ENCODE measurements at places on chromosomes 7 and 10.

- no peak for DNase-seq
Measured at GRCh38 chr10:11746883-11747539, 4.8 kb downstream of the ECHDC3 start.

GRCh38 chr7:75737856-75738603, 711 bp downstream of the HIP1 start:
- DNase-seq, result no peak

DNA sequence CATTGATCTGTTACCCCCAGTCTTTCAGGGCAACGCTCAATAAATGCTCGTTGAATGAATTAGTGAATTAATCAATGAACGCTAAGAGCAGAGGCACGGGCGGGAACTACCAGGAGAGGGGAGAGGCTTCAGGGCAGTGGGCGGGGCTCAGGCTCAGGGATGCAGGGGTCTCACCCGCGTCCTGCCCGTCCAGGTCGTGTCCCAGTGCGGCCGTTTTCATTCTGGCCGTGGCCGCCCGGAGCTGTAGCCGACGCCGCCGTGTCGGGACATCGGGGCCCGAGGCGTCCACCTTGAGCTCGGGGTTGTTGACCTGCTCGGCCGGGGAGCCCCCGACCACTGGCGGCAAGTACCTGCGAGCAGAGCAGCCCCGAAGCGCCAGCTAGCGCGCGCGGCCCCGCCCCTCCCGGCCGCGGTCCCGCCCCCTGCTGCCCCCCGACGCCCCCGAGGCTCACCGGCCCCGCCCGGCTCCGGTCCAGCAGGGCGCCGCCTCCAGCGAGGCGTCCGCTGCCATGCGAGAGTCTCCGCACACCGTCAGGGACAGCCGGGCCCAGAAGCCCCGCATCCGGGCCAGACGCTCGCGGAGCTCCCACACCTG, 2.8 kb upstream of the GAL3ST4 start:
- no peak for DNase-seq

- no peak for DNase-seq
Measured at GRCh38 chr10:61592581-61592980, 70.1 kb upstream of the CABCOCO1 start.

DNA sequence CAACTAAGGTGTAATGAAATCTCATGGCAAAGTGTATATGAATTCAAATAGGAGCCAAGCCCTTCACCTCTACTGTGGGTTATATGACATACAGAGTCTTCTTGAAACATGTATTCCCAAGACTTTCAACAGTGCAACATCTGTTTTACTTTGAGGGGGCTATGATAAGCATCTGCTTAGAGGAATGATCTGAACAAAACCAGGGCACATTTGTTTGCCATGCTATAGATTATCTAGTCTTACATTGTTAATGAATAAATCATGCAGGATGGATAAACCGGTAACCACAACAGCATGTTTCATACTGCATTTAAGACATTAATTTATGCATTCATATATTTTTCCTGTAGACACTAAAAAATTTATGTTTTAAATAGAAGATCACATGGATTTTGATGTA, 1021.9 kb downstream of the LRMDA start:
- no peak for DNase-seq

GRCh38 chr7:77416621-77417371, 647 bp upstream of the GSAP start:
- no peak for DNase-seq

DNA sequence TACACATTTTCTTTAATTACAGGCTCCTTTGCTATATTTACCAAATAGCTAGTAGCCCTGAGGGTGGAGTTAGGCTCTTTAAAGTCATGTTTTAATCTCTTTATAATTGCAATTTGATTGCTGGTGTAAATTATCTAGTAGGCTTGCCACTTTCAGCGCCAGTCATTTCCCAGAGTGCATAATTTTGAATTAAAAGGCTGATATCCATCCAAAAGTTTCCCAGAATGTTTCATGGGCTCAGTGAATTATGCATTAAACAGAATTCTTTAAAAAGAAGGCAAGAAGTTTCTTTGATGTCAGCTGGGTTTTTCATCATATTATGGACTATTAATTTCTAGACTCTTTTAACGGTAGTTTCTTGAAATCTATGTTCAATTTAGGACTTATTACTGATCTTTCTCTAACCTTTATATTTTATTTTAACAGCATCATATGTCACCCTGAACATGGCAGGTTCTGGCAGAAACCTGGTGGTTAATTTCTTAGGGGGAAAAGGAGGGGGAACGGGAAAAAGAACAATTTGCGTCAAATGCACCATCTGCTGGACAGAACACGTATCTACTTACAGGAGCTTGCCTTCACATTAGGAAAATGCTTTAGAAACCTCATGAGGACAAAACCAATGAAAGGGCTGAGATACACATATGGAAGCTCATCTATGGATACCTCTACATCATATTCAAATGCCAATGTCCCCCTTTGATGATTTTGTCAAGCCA, 171.1 kb downstream of the GRM3 start:
- peak; percentile 4 for DNase-seq

GRCh38 chr10:79002336-79002735, 66.4 kb upstream of the ZMIZ1 start:
- DNase-seq, result no peak

- DNase-seq, result peak; percentile 4
Measured at GRCh38 chr7:124459101-124460055, 306.2 kb downstream of the GPR37 start.

DNA sequence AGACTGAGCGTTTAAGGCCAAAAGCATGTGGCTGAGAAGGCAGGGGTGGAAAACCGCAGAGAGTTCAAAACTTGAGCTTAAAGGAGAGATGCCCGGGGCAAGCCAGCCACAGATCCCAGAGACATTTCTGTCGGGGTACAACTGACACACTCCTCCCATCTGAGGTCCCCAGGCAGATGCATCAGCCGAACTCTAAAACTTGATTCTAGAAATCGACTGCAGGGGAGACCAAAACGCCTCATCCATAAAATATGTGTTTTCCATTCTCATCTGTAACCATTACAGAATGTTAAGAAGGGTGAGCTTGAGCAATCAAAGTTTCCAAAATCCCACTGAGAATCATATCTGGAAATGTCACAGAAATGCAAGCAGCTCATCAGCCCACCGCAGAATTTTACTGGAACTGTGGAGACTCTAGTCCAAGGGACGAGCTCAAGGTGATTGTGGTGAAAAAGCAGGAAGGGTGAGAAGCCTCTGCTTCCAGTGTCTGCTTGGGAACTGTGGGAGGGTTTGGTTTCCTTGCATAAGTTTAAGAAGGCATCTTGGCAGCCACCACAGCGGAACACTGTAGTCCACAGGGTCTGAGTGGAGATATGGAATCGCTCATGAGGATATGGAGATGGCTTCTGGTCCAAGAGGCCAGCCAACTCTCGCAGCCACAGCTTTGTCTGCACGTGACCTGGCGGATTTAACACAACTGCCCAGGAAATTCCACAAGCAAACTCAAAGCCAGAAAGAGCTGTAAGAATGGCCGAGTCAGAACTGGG, 249.2 kb downstream of the SFMBT2 start:
- DNase-seq, result peak; percentile 36

DNA sequence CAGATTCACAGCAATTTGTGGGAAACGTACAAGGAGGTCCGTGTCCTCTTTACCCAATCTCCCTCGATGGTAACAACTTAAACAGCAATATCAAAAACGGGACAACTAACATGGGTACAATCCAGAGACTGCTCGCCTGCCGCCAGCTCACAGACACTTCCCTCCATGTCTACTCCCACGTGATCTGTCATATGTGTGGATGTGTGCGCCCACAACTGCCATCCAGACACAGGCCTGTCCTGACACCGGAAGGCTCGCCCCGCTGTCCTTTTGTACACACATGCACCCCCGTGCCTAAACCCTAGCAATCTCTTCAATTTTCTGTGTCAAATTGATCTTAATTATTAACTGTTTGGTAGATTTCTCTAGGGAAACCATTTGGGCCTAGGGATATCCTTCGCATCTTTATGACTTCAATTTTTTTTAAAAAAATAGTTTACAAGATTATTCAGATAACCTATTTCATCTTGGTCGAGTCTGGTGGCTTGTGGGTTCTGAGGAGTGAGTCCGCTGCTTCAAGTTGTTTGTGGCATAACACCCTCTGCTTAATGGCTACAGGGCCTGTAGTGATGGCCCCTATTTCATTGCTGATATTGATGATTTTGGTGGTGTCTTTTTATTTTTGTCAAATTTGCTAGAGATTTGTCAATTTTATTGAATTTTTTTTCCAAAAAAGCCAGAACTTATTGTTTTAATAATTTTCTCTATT, 260.6 kb downstream of the MAD1L1 start:
- DNase-seq, result no peak

GRCh38 chr7:156676263-156676662, 35.7 kb downstream of the RNF32 start:
- DNase-seq, result no peak

- no peak for DNase-seq
Measured at GRCh38 chr7:139741239-139741638, 36.6 kb downstream of the HIPK2 start.

- DNase-seq, result no peak
Measured at GRCh38 chr10:72083790-72084459, 4.4 kb downstream of the SPOCK2 start.

- DNase-seq, result no peak
Measured at GRCh38 chr7:147053746-147054145, 937.1 kb downstream of the CNTNAP2 start.

GRCh38 chr10:35214607-35215020, 88.0 kb downstream of the CREM start:
- no peak for DNase-seq

DNA sequence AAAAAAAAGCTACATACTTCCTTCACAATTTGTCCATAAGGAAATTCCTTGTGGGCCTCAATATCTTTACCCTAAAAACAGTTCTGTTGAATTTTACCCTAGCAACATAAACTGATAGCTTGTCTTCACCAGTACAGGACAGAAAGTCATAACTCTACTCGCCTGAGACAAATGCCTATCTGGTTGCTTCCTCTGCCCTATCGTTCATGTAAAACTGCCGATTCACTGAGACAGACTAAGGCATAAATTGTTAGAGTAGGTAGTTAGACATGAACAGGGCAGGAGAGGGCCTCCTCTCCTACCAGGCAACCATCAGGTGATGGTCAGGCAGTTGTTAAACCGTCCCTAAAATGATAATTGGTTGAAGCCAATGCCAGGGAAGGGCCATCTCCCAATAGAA, 25.0 kb downstream of the IFIT3 start:
- DNase-seq, result no peak

DNA sequence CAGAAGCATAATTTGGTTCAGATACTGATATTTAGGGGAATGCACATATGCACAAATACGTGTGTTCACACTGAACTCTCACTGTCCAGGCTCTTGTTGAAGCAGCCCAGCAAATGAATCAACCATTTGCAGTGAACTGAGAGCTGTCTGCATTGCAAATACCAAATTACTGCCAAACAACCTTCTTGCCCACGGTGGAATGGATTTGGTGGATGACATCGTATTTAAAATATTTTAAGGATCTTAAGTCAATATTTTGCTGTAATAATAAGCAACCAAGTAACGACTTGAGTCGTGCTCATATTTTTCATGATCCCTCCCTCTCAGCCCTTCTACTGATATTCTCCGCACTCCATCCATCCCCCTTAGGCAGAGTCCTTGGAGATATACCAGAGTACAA, 107.9 kb upstream of the FEZF1 start:
- no peak for DNase-seq

DNA sequence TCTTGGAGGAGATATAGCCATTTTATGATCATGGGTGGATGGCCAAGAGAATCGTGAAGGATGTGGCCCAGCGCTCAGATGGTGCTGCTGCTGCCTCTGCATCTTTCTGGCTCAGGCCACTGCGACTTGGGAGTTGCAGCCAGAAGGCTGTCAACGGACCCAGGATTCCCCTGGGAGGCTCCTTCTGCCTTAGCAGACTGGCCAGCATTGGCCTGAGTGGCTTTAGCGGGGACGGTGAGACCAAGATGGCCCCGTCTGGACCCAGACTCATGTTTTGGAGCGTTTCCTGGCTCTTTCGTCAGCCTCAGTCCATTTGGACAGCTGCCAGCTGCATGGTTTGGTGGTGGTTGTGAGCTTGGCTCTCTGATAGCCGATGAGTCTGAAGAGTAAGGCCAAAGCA, 97.2 kb downstream of the GALNT17 start:
- DNase-seq, result no peak

GRCh38 chr7:36795451-36796021, 71.2 kb upstream of the AOAH start:
- no peak for DNase-seq

DNA sequence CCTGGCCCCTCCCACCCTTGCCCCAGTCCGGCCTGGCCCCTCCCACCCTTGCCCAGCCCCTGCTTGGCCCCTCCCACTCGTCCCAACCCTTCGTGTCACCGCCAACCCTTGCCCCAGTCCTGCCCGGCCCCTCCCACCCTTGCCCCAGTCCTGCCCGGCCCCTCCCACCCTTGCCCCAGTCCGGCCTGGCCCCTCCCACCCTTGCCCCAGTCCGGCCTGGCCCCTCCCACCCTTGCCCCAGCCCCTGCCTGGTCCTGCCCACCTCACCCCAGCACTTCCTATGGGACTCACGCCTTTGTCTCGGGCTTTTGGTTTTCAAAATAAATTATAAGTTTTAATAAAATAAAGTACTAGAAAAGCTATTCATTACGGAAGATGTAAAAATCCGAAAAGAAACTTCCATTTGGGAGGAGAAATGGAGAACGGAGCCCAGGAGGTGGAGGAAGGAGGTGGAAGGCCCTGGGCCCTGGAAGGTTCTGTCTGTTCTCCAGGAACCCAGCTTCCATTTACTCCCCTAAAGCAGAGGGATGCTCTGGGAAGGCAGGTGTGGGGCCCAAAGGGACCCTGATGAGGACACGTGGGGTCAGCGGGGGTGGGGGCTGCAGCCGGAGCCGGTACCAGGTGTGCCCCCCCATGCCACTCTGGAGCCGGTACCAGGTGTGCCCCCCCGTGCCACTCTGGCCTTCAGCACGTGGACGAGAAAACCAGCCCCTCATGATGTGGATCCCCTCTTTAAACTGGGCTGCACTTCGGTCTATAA, 52.2 kb downstream of the PWWP2B start:
- DNase-seq, result no peak

GRCh38 chr10:22475651-22476600, 130.6 kb downstream of the SPAG6 start:
- DNase-seq, result peak; percentile 36

GRCh38 chr10:28833313-28833712, 156.0 kb downstream of the BAMBI start:
- DNase-seq, result no peak

DNA sequence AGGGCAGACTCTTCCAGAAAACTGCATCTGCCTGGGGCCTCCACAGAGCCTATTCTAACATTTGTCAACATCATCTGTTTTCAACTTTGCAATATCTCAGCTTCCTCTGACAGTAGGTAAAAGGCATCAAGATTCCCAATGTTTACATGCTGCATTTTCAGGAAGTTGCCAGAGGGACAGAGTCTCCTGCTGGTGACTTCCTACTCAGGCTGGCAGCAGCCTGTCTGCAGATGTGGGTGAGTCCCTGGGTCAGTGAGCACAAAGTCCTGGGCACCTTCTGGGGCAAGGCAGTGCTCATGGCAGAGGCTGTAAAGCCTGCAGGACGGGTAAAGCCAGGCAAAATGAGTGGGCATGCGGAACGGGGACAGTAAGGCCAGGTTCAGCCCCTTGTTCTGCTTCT, 69.4 kb downstream of the EBF3 start:
- no peak for DNase-seq

Measured in hindlimb muscle (tissue), 1 donor.